ENCODE measurements at places on chromosomes 4 and X.

- no peak for DNase-seq
Measured at GRCh38 chr4:53234669-53235068, 131.2 kb downstream of the SCFD2 start.

DNA sequence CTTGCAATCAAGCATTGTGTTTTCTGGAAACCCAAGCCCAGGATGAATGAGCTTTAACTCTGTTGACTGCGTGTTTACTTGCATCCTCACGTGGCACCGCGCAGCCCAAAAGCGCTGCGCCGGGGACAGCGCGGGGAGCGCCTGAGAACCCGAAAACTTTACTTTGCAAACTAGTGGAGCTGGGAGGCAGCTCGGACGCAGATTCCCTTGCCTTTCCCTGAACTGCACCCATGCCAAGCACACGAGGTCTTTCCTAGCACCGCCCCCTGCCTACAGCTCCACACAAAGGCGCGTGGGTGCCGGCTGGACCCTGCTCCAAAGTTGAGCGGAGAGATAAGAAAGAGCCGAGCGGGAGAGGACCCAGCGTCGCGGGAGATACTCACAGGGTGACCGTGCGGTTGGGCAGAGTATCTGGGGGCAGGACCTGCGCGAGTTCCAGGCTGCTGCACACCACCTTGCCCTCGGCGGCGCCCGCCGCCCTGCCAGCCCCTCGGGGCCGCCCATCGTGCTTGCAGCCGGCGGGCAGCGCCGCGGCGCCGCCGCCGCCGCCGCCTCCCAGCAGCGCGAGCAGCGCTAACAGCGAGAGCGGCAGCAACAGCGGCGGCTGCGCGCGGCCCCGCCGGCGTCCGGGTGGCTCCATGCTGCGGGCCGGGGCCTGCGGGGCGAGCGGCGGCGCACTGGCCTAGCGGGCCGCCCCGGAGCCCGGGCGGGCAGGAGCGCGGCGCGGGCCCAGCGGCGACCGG lies 550 bp downstream of the ADGRA3 start:
- DNase-seq: peak; percentile 55

DNA sequence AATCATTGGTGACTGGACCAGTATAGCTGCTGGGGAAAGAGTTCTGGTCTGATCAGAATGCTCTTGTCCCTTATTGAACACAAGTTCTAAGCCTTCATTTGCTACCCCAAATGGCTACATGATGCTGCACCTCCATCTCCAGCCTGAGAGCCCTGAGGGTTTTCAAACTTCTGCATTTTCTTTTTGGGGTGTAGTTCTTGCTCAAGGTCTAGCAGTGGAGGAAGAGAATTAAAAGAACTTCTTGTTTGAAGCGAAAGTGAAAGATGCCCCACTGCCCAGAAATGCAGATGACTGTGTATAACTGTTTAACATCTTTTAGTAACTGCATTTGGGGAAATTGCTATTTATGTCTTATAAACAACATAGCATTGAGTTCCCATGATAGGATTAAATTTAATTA lies 38.5 kb downstream of the LAMTOR3 start:
- DNase-seq: peak; percentile 55

GRCh38 chr4:9704551-9705332 lies 76.7 kb upstream of the DRD5 start:
- no peak for DNase-seq

GRCh38 chr4:110994781-110995180 lies 371.9 kb upstream of the PITX2 start:
- no peak for DNase-seq

DNA sequence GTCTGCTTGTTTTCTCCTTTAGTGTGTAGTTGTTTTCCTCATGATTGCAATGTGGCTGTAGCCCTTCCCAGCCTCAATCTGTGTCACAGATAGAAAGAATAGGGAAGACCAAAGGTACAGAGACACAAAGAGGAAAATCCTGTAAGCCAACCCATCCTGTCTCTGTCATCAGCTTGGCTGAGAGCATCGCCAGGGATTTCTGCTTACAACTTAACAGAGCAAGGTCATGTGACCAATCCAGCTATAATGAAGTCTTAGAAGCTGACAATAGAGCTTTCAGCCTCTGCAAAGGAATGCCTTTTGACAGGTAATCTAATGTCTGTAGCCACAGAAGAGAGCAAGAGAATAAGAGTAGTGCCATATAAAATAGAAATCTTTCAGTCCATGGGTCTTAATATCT lies 1598.0 kb upstream of the AGA start:
- no peak for DNase-seq

DNA sequence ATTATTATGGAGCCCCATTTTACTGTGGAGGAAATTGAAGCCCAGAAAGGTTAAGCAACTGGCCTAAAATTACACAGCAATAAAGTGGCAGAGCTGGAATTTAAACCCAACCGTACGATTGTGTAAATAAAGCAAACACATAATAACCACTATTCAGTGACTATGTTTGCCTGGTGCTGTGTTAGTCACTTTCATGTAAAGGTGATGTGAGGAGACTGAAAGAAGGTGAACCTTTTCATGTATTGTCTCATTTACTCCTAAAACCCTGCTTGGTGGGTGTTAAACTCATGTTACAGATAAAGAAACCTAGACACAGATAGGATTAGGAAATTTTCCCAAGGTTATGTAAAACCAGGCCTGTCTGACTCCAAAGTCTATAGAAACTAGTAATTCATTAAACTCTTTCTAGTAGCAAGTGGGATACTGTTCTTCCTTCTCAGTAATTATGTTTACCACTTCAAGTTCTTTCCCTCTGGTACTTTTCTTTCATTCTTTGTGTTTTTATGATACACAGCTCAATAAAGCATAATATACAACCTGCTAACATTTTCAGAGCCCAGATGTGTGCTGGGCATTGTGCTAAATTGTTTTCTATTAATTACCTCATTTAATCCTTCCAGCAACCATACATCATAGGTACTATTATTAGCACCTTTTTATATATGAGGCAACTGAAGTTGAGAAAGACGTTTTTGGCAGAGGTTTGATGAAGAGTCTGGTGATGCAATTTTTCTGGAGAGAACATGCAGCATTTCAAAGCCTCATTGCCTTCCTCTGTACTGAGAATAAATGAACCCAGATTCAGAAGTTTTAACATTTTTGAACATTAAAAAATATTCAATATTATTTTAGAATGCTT lies 202.7 kb downstream of the SPRY1 start:
- DNase-seq: no peak

DNA sequence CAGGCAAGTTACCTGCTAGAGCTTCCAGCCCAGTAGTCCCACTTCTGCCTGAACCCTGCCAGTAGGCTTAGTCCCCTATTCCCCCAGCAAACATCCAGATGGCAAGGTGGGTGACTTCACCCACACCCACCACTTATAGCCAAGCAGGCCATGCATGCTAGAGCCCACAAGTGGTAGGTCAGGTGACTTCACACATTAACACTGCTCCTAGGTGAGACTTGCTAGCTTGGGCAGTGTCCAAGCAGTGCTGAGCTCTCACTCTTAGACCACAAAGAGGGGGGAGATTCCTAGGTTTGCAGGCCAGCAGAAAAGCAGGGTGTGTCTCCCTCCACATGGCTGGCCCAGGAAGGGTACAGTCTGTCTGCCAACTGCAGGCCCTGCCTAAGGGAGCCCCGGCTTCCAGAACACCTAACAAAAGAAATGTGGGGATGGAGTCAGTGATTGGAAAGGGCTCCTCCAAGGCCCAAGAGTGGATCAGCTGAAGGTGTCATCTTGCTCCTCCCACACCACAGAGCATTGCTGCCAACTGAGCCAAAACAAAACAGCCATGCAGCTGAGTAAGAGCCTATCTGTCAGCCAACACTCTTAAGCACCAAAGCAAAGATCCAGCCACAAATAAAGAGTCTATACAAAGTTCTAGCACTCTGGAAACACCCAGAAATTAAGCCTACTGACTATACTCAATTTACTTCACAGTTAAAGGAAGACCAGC lies 158.1 kb upstream of the USP38 start:
- DNase-seq: no peak

DNA sequence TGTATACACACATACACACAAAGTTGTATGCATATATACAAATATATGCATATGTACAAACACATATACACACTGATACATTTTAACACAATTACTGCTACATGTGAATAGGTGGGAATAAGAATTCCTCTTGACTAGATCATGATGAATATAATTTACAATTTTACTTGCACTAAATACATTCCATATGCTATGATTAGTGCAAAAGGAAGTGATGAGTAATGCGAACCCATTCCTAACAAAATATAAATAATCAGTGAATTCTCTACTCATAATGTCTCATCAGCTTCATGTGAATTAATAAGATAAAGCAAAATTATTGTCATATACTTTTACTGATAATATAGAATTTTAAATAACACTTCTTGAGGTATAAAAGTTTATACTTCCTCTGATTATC lies 1077.3 kb upstream of the PCDH10 start:
- DNase-seq: no peak

GRCh38 chrX:155673338-155673737 lies 60.6 kb upstream of the TMLHE start:
- peak; percentile 1 for DNase-seq

DNA sequence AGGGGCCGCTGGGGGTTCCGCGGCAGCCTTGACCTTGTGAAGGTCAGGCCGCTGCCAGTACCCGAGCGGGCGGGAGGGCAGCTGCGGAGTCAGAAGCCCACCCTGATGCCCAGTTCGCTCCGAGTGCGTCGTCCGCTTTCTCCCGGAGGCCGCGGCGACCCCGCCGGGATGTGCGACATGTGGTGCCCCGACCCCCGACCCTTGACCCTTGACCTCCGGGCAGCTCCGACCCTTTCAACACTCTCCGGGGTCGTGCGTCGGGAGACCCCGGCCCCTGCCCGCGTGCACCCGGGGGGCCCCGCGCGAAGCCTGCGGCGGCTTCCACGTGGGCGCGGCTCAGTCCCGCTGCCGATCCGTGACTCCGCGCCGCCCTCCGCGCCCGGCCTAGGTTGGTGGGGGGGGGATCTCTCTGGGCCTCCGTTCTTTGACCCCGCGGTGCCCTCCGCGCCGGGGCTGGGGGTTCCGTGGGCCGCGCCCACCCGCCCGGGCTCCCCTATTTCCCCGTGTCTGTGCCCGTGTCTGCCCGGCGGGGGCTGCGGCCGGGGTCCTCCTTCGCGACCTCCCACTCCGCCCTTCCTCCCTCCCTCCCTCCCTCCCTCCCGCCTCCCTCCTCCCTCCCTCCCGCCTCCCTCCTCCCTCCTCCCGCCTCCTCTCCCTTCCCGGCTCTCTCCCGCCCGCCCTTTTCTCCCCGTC lies 609 bp upstream of the SLC25A6 start:
- peak; percentile 69 for DNase-seq

- no peak for DNase-seq
Measured at GRCh38 chr4:5780831-5781480, 70.0 kb downstream of the EVC start.

DNA sequence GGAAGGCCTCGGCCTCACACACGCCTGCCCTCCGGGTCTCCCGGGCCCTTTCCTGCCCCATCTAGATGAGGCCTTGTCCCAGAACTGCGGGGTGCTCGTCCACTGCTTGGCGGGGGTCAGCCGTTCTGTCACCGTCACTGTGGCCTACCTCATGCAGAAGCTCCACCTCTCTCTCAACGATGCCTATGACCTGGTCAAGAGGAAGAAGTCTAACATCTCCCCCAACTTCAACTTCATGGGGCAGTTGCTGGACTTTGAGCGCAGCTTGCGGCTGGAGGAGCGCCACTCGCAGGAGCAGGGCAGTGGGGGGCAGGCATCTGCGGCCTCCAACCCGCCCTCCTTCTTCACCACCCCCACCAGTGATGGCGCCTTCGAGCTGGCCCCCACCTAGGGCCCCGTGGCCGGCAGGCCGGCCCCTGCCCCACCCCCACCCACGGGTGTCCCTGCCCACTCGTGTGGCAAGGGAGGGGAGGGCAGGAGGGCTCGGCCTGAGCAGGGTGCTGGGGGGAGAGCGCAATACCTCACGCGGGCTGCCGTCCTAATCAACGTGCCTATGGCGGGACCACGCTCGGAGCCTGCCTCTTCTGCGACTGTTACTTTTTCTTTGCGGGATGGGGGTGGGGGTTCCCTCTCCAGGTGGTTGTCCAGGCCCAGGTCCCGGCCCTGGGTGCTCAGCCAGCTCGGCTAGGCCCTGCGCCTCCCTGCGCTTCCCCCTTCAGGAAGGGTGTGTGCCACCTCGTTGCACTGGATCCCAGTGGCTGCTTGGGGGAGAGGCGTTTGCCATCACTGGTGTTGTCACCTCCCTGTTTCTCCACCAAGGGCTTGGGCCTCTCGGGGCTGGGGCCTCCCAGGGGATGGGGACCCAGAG lies 3.1 kb downstream of the DUSP9 start:
- DNase-seq: no peak

- DNase-seq: no peak
Measured at GRCh38 chr4:54661686-54662085, 3.9 kb downstream of the KIT start.

DNA sequence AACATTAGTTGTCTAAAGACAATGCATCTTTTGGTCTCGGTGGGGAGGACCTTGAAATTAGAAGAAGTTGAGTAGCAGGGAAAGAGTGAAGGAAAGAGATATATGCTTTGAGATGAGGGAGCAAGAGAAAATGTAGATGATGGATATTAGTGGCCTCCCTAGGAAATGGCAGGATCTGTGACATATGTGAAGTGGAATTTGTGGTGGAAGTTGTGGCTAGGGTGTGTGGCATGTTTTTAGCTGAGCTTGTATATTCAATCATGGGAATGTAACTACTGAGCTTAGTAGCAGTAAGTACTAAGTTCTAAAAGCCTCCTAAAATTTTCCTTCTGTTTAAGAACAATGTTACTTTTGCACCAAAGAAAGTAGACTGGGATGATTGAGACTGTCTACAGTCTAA lies 382.8 kb upstream of the CTSO start:
- no peak for DNase-seq

GRCh38 chrX:18288716-18289115 lies 65.8 kb downstream of the SCML2 start:
- no peak for DNase-seq

GRCh38 chr4:155079871-155080270 lies 128.6 kb upstream of the NPY2R start:
- DNase-seq: peak; percentile 7

- no peak for DNase-seq
Measured at GRCh38 chr4:111108153-111108552, 485.3 kb upstream of the PITX2 start.

DNA sequence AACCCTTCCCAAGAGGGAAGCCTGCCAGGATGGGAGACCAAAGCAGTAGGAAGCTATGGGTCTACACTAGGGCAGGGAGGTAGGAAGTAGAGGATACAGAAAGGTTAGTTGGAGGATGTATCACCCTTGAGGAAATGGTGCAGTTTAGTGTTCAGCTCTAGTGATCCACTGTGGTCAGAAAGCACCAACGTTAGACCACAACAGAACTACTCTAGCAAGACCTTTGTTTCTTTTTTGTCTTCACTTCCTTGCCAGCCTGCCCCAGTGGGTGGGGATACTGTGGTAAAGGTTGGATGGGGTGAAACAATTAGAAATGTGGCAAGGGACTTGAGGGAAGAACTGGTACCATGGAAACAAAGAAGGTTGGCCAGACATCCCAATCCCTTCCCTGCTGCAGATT lies 83.3 kb downstream of the DDIT4L start:
- no peak for DNase-seq

DNA sequence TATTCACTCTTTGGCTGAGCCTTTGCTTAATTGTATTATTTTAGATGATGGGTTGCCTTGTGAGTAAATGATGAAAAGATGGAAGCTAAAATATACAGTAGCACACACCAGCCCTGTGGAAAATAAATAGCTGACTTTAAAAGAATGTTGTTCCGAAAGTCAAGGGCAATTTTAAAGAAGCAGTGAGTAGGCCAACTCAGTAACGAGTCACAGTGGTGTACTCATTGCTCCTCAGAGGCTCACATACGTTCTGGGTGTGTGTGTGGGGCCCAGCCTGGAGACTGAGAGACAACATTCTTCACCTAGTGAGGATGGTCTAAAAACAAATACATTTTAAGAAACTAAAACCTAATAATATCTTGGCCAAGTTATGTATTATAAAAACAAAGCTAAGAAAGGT lies 640.3 kb downstream of the TRIML1 start:
- DNase-seq: no peak

Data from Ammon's horn (tissue), 1 donor.